ENCODE measurements at places on chromosomes 5 and 9.
A peak's percentile ranks its signal among the peaks of the same experiment; 100 is the strongest.

GRCh38 chr5:154786414-154786813, 31.2 kb downstream of the LARP1 start:
- ATAC-seq = no peak

- no peak for ATAC-seq
Measured at GRCh38 chr5:35804201-35804653, 52.5 kb upstream of the IL7R start.

DNA sequence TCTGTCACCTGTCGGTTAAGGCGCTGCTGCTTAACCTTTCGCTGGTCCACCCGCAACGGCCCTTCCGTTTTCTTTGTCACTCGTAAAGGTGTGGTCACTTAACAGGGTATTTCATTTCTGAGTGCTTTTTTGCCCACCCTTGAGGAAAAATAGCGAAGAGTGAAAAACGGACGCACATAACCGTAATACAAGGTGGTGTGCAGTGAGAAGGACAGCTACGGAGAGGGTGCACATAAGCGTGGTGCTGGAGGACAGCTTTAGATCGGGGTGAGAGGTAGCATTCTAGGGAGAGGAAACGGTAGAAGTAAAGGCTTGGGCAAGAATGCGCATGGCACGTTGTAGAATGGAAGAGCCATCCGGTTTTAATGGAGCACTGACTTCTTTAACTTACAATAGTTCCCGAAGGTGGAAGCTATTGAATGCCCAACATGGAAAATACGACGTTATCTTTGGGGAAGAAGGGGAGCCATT, 761 bp downstream of the CCT5 start:
- ATAC-seq = no peak

DNA sequence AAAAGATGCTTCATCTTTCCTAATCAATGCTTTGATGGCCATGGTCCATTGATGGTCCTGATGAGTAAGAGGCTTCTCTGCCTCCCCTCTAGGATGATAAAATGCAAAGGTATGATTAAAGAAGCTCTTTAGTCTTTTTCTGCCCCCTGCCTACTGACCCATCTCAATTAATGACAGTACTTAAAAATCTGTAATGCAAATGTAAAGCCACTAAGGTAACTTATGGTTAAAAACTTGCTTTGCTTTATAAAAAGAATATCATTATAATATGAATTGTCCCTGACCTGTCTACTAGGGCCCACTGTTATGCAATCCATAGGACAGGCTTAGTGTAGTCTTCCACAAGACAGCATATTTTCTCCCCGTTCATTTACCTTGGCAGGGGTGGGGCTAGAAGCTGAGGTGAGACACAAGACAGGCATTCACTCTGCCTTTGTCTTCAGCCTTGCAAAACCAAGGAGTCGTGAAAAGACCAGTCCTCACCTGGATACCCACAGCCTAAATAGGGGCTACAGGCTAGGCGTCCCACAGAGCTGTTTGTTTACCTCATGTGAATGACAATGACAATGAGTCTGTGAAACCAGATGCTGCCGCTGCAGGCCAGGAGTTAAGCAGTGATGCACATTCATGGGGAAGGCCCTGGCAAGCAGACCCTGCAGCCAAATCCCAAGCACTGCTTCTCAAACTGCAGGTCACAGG, 60.4 kb downstream of the BNC2 start:
- ATAC-seq = no peak

DNA sequence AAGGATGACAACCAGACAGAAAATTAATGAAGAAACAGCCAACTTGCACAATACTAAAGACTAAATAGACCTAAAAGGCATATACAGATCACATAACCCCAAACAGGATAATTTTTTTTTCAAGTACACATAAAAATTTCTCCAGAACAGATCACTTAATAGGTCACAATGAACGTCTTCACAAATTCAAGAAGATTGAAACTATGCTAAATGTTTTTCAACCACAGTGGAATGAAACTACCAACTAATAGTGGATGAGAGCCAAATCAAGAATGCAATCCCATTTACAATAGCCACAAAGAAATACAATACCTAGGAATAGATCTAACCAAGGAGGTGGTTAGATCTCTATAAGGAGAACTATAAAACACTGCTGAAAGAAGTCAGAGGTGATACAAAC, 145.8 kb downstream of the TMEM232 start:
- ATAC-seq = no peak

DNA sequence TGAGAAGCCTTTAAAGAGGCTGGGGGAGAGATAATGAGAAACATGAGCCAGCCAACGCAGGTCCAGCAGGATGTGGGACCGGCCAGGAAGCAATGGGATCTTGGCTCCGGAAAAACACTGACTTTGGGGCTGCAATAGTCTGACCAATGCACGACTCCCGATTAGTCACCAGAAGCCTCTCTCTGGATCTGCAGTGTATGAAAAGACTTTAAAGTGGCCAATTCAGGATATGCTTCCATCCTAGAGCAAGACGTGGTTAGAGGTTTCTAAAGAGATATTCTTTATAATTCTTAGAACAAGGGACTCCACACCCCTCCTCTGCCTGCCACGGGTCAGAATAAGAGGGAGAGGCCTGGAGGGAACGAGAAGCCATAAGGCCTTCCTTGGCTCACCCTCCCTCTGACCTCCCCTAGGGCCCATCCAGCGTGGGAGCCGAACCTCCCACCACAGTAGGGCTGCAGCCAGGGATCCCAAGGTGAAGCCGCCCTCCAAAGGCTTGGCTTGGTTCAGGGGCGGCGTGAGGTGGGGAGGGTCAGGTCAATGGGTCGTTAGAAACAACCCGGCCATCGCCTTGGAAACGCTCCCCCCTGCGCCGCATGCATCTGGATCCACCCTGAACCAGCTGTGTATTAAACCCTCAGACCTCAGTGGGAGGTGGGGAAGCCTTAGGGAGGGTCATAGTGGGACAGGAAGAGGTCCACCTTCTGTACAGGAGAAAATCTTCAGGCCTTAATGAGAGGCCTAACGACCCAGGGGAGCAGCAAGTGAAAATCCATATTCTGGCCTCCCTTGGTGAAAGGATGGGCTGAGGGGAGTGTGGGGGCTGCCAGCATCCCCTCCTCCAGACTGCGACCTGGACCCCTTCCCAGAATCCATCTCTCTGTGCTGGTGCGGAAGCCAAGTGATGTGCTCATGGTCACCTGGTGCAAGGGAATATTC, 11.1 kb downstream of the FGF1 start:
- ATAC-seq = peak; percentile 73

DNA sequence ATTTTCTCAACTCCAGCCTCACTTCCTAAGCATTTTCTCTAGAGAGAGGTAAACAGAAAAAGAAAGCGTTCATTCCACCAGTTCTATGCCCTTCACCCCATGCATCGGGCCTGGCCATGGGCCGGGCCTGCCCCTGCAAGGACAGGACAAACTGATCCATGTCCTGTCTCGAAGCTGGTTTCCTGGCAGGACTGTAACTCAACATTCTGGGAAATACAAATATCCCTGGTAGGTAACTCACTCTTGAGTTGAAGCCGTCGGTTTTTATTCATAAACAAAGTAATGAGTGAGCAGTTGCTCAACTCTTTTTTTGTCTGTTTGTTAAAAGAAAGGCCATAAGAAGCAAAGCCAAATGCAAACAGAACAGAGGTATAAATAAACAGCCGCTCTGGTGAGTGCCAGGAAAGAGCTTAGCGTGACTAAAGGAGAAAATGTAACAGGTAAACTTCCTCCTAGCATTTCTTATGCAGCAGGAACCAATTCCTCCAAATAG, 64.4 kb upstream of the DNAH5 start:
- no peak for ATAC-seq

GRCh38 chr9:2053883-2054845, 39.0 kb downstream of the SMARCA2 start:
- peak; percentile 82 for ATAC-seq

GRCh38 chr5:92418341-92418740, 1035.2 kb upstream of the ARRDC3 start:
- ATAC-seq = no peak

DNA sequence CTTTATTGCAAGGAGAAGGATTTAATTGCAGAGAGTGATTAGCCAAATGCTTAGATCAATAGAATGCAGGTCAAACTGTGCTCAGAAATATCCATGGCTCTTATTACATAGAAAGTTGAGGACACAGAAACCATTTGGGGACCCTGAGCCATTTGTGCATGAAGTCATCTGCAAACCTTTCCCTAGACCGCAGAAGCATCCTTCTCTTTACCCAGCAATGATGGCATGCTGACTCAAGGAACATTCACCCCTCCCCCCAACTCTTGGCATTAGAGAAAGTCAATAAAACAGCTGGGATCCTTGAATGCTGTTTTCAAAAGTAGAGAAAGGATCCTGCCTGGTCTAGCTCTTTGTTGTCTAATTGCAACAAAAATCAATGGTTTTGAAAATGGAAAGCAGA, 73.5 kb downstream of the PPP2R2B start:
- no peak for ATAC-seq

- no peak for ATAC-seq
Measured at GRCh38 chr9:86353655-86354010, 577 bp downstream of the TUT7 start.

- no peak for ATAC-seq
Measured at GRCh38 chr5:39816156-39816845, 391.5 kb upstream of the DAB2 start.

- ATAC-seq = no peak
Measured at GRCh38 chr9:136399176-136400037, 563 bp downstream of the SNAPC4 start.

GRCh38 chr9:37061768-37062167, 27.7 kb upstream of the PAX5 start:
- ATAC-seq = no peak

GRCh38 chr5:175557778-175558177, 79.4 kb downstream of the SFXN1 start:
- ATAC-seq = no peak

DNA sequence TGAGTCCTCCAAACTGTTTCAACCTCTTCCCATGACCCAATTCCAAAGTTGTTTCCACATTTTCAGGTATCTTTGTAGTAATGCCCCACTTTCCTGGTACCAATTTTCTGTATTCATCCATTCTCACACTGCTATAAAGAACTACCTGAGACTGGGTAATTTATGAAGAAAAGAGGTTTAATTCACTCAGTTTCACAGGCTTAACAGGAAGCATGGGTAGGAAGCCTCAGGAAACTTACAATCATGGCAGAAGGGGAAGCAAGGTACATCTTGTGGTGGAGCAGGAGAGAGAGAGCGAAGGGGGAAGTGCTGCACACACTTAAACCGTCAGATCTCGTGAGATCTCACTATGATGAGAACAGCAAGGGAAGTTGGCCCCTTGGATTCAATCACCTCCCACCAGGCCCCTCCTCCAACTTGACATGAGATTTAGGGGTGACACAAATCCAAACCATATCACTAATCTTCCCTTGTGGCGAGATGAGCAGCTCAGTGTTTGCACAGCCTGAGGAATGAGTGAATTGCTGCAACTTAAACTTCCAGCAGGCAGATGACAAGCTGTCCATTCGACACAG, 42.9 kb downstream of the TRIP13 start:
- ATAC-seq = no peak

GRCh38 chr5:29779141-29779540, 1414.3 kb upstream of the CDH6 start:
- no peak for ATAC-seq

GRCh38 chr5:135027697-135028615, 6.1 kb downstream of the PITX1 start:
- no peak for ATAC-seq

DNA sequence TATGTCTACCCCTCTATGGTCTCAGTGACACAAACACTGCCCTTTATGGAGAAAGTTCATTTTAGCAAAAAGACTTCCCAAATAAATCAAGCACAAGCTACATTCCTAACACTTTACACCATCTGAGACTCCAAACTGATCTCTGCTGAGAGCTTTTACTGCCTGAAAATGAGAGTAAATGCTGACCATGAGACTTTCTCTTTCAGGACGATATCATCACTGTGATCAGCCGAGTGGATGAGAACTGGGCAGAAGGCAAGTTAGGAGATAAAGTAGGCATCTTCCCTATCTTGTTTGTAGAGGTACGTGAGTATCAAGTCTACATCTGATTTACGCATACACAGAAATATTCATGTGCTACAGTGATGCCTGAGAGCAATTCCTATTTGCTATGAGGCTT, 67.5 kb downstream of the SH3RF2 start:
- no peak for ATAC-seq

- no peak for ATAC-seq
Measured at GRCh38 chr5:123756318-123756665, 244.3 kb downstream of the CSNK1G3 start.

- ATAC-seq = no peak
Measured at GRCh38 chr5:5154733-5155132, 14.6 kb downstream of the ADAMTS16 start.

DNA sequence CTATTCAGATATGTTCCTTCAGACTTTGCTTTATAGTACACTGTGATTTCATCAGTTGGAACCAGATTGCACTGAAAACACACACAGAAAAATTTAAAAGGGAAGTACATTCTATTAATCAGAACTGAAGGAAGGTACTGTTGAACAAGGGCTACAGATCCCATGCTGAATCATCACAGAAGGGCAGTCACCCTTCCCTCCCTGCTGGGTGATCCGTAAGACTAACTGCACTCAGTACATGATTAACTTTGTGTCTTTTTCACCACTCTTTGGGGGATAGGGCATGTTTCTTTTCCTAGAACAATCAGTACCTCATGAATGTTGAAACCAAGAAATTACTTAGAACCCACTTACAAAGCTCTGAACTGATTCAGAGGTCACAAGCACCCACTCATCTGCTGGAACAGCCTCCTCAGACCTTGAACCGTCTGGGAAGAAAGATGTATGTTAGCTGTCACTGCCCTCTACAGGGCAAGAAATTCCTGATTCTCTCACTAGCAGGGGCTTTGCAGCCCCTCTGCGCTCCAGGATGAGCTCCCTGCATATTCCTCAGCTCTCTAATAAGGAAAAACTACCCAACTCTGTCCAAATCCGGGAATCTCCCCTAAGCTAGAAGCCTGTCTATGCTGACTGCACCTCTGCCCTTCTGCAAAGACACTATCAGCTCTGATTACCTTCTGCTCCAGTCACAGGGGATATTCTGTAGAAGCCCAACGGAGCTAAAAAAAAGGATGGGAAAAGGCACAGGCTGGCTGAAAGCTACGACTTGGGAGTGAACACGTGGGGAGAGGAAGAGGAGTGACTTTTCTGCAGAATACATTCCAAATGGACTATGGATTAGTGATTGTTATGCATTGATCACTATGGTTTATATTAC, 51.0 kb downstream of the IARS1 start:
- no peak for ATAC-seq

- no peak for ATAC-seq
Measured at GRCh38 chr9:84819491-84819991, 150.0 kb downstream of the NTRK2 start.

DNA sequence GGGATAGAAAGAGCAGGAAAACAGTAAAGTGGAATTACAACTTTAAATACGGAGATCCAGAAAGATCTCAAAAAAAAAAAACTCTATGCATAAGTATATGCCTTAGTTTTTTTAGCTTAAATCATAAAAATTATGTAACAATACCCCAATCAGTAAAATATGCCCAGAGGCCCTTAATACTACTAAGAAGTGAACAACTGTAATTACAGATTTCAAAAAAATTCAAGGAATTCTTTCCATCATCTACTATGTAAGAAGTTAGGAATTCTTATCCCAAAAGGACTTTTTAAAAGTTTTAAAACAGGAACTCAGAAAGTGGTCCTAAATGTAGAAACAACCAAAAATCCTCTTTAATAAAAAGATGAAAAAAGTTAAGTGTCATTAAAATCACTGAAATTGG, 111.3 kb downstream of the SSBP2 start:
- no peak for ATAC-seq

GRCh38 chr5:107154593-107154992, 516.1 kb downstream of the EFNA5 start:
- no peak for ATAC-seq

Data from gastroesophageal sphincter (tissue), 4 donors.